ENCODE measurements at places on chromosomes 16 and 17.
A peak's percentile ranks its signal among the peaks of the same experiment; 100 is the strongest.

DNA sequence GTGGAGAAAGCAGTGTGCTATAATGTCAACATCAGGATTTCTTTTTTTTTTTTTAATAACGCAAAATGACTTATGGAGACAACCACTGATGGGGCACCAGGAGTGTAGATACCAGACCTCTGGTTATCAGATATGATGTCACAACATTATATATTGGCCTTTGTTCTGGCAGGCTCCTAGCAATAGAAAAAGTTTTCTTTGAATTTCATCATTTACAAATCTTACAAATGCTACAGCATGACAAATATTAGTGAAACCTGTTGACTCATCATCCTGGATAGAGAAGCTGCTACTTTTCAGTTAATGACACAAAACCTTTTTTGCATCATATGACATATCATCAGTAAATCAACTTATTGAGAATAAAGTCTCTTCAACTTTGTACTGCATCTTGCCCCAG lies 6.1 kb downstream of the THUMPD1 start:
- peak; percentile 4 for DNase-seq

GRCh38 chr17:12545877-12546513 lies 119.7 kb upstream of the MYOCD start:
- peak; percentile 57 for DNase-seq

DNA sequence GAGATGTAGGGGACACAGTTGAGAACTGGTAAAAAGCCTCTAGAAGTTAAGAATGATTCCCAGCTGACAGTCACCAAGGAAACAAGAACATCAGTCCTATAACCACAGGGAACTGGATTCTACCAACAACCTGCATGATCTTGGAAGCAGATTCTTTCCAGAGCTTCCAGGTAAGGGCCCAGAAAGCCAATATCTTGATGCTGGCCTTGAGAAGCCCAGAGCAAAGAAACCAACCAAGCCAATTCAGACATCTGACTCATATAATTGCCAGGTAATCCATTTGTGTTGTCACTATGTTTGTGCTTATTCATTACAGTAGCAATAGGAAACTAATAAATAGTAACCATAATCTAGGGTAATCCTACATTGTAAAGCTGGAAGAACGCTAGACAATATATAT lies 81.6 kb downstream of the CACNG1 start:
- no peak for DNase-seq

DNA sequence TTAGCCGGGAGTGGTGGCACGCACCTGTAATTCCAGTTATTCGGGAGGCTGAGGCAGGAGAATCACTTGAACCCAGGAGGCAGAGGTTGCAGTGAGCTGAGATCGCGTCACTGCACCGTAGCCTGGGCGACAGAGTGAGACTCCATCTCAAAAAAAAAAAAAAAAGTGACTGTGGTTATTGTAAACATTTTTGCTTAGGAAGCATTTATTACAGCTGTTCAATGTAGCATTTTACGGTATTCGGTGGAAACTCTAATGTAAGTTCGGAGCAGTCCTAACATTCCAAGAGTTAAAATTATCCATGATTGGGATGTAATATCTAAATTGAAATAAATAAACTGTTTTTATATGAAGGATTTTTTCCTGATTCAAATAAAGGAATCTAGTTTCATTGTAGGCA lies 254.8 kb upstream of the HSBP1 start:
- no peak for DNase-seq

- no peak for DNase-seq
Measured at GRCh38 chr17:33642002-33642401, 348.9 kb upstream of the ASIC2 start.

- DNase-seq: peak; percentile 56
Measured at GRCh38 chr17:12605222-12605621, 60.5 kb upstream of the MYOCD start.

GRCh38 chr17:21075739-21076085 lies 32.9 kb upstream of the USP22 start:
- DNase-seq: no peak

DNA sequence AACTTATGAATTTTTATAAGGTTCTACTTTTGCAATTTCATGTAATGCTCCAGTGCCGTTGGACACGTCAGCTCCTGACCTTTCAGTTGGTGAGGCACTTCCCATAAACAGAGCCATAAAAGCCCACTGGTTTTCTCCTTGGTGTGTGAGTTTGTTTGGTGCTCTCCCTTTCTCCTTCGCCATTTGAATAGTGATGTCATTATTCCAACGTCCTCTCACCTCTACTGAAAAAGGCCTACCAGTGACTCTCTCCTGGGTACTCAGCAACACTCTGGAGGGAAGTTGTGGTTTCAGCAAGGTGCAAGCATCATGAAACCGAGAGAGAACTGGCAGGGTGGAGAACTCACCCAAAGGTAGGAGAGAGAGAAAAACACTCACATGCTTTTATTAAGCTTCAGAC lies 29.6 kb upstream of the HNF1B start:
- no peak for DNase-seq

GRCh38 chr16:66298006-66298405 lies 68.5 kb upstream of the CDH5 start:
- DNase-seq: no peak

DNA sequence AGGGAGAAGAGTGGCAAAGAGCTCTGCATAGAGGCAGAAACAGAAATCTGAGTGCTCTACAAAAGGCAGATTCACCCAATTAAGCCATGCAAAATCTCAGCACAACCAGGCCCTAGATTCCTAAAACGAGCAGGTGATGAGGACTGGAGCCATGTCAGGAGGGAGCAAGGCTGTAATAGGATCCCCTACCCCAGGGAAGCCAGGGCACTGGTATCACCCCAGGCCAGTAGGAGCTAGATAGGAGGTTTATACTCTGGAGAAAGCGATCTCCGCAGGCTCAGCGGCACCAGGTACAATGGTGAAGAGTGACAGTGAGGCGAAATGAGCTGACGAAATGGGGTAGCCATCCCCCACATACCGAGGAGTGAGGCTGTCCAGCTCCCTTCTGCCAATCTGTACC lies 171.5 kb downstream of the PARN start:
- no peak for DNase-seq

GRCh38 chr17:1473170-1473569 lies 17.1 kb upstream of the CRK start:
- no peak for DNase-seq

DNA sequence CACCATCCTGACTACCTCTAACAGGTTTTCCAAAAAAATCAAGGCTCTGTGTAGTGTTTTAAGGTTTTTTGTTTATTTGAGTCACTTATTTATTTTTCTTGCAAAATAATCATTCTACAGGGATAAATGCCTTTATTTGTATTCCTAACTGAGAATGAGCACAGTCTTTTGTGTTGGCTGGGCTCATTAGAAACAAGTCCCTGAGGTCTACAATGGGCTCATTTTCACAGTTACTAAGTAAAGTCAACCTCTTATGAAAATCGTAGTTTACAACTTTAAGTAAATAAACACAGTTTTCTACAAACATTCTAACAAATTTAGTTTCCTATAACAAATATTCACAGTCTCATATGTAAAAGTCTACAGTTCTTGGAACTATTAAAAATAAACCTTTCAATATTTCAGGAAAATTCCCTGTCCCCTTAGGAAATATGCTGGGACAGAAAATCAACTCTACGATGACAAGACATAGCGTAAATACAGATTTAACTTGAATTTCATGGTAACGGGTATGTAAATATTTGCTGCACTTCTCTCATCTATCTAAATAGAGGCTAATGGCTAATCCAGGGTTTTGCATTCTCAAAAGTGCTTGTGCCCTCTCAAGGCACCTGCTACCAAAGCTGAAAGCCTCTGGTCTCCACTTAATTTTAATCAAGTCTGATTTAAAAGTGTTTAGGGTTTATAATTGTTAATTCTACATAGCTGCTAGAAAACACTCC lies 31.5 kb upstream of the CDH5 start:
- DNase-seq: no peak

- DNase-seq: no peak
Measured at GRCh38 chr17:61291451-61292285, 108.0 kb upstream of the TBX2 start.

DNA sequence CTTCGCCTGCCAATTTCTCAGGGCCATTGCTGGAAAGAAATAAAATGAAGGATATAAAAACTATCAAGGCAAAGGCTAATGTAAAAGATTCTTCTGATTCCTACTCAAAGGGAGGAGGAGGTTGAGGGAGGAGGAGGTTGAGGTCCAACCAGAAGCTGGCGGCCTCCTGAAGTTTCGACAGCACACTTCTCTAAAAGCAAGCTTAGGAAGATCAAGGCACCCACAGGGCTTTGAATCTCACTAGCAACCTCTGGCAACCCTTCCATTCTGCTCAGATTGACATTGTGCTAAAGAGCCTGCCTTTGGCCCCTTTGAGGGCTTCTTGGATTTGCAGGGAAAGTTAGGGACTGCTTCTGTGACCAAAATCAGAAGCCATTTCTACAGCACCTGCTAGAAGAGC lies 81.5 kb upstream of the TNRC6C start:
- no peak for DNase-seq

DNA sequence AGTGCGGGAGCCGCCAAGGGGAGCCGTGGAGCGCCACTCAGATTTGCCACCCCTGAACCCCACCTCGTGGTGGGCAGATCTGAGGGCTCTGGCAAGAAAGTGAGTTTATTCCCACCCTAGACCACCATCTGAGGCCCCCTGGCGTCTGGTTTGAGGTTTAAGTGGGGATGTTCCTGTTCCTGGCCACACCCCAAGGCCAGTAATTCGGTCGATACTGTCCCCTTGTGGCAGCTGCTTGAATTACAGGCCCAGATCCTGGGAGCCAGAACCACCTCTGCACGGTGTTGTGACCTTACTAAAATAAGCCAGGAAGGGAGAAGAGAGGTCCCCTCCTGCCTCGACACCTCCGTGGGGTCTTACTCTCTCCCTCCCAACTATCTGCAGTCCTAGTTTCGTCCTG lies 3.3 kb upstream of the LAT start:
- no peak for DNase-seq

DNA sequence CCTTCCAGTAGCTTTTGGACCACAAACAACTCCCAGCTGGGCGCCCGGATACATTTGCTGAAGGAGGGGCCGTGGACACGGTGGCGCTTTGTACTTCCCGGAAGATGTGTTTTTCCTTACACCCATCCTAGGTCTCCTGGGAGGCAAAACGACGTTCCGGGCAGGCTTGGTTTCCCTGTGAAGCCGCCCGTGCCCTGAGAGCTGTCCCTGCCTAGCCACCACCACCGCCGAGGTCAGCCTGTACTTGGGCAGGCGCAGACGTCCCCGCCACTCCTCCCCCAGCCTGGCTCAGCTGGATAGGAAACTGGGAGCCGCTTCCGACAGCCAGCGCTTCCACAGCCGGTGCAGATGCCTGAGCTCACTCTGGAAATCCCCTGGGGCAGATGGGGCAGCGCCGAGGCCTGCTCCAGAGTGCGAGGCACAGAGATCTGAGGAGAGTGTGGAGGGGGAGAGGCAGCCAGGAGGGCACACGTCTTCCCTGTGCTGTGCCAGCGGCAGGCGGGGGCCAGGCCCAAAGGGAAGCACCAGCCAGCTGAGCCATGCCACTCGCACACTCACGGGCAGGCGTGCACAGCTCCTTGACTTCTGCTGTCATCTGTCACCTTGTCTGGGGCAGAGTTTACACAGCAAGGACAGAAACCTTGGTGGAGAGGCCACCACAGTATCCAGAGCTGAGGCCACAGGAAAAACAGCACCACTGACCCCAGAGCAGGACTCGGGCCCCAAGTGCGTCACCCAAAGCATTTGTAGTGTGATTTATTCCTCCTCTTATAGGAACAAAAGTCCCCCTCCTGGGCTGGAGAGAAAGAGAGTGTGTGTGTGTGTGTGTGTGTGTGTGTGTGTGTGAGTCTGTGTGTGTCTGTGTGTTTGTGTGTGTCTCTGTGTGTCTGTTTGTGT lies 3.0 kb downstream of the RHBDF2 start:
- peak; percentile 83 for DNase-seq
